NCI-H446 treated with DMSO at 0.1 percent for 48 hours (cell line): ENCODE measurements at places on chromosomes 7 and 10.
A peak's percentile ranks its signal among the peaks of the same experiment; 100 is the strongest.

DNA sequence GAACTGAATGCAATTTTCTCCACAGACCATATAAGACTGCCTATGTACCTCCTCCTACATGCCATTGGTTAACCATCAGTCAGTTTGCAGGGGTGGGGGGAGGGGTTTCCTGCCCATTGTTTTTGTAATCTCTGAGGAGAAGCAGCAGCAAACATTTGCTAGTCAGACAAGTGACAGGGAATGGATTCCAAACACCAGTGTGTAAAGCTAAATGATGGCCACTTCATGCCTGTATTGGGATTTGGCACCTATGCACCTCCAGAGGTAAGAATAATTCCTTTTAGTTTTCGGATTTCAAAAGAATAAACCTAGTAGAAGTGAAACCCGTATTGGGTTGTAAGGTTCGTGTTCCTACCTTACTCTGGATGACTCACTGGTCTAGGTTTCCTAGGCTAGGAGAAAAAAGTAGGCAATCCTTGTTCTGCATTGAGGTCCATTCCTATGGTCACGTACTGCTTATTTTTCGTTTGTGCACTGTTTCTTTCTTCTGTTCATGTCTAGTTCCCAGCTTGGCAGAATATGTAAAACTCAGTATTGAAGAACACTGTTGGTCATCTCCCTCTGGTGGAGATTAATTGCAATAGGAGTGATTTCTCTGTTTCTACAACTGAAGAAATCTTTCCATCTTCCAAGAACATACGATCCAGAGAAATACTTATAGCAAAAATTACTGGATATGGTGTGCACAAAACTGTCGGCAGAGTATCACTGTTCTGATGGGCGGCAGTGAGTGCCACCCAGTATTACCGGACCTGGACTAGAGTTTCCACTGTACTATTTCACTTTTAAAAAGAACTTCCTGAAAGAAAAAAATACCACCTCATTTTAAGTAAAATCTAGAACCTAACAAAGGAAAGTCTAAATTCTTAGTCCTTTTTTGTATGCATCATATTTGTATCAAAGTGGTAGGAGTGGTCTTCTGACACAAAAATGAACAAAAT, at the start of gene AKR1C3:
Gene AKR1C3 (plus strand): TSS at position 150 of the 941 bp plus-strand sequence. CDS start 31 bp downstream, at position 181.
- DNase-seq, result no peak

GRCh38 chr10:132157101-132157500, 29.6 kb upstream of the DPYSL4 start:
- no peak for DNase-seq

DNA sequence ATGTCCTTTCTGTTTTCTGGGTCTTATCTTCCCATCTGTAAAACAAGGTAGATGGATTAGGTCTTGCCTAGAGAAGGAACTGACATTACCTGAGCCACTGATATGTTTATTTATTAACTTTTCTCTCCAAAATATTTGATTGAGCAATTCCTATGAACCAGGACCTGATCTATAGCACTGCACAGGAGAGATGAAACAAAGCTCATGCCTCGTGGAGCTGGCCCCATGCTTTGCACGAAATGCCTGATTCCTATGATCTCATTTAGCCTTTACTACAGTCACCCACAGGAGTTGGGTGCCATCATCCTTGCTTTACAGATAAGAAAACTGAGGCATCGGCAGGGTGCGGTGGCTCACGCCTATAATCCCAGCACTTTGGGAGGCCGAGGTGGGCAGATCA, 48.2 kb upstream of the ZMIZ1 start:
- DNase-seq, result no peak

- no peak for DNase-seq
Measured at GRCh38 chr7:64654796-64655548, 11.0 kb upstream of the ZNF107 start.

DNA sequence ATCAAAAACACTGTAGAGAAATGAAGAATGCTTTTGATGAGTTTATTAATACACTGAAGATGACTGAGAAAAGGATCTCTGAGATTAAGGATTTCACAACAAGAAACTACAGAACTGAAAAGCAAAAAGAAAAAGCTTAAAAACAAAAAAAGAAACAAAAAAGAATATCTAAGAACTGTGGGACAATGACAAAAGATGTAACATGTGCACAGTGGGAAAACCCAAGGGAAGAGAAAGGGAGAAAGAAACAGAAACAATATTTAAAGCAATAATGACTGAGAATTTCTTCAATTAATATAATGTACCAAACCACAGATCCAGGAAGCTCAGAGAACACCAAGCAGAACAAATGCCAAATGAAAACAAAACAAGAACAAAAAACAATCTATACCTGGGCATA, 42.2 kb downstream of the TFEC start:
- no peak for DNase-seq

- no peak for DNase-seq
Measured at GRCh38 chr10:56123247-56123646, 237.8 kb downstream of the ZWINT start.

- DNase-seq, result no peak
Measured at GRCh38 chr7:139823959-139824521, 5.0 kb upstream of the TBXAS1 start.

- DNase-seq, result no peak
Measured at GRCh38 chr10:364267-364775, 229.1 kb downstream of the ZMYND11 start.

DNA sequence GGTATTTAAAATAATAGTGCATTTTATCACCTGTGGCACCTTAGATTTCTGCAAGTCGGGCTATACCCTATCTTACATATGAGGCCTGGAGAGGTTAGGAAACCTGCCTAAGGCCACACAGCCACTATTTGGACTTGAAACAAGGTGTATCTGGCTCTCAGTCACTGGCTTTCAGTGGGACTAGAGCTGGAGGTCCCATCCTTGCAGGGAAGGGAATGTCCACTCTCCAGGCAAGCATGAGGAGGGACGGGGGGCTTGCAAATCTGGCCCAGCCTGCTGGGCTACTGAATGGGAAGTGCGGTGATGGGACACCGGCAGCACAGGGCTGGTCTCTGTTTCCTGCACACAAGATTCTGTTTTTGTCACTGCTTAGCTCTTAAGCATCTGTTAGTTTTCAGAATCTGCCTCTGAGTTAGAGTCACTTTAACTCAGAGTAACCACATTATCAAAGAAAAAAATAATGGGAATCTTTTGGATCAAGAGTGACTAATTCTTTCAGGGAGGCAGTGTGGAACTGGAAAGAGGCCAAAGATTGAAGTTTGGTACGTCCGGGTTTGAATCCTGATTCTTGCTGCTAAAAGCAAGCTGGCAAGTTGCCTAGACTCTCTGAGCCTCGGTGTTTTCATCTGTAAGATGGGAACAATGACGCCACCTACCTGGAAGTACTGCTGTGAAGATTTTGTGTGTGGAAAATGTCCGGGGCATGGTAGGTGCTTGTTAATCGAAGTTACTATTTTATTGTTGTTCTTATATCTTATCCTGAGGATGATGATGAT, 33.8 kb upstream of the HABP2 start:
- no peak for DNase-seq

DNA sequence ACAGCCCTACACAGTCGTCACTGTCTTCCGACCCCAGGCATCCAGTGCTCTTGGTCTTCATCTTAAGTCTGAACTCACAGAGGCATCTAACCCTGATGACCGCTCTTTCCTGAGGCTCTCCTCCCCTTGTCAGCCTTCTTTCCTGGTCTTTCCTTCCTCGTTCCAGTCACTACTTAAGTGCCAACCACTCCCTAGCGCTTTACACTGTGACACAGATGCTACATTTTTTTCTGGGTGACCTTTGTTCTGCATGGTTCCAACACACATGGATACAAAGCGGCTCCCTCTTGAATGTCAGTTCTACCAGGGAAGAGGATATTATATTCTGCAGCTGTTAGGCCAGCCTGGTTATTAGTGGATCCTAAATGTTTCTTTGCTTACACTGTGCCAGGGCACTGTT, 12.7 kb downstream of the YWHAG start:
- DNase-seq, result no peak

DNA sequence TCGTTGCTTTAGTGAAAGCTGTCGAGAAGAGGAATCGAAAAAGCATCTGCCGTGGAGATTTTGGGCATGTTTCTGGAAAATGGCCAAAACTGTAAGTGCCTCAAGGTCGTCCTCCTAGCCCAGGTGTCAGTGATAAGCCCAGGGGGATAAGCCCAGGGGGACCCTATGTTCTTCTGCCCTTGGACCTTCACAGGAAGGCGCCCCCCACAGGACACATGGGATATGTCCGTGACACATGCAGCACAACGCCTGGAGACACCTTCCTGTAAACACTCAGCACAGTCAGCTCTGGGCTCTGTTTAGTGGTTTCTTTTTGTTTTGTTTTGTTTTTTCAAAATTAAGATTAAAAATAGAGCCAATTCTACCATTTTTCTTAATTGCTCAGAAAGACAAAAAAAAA, 272.7 kb downstream of the KLF6 start:
- no peak for DNase-seq

DNA sequence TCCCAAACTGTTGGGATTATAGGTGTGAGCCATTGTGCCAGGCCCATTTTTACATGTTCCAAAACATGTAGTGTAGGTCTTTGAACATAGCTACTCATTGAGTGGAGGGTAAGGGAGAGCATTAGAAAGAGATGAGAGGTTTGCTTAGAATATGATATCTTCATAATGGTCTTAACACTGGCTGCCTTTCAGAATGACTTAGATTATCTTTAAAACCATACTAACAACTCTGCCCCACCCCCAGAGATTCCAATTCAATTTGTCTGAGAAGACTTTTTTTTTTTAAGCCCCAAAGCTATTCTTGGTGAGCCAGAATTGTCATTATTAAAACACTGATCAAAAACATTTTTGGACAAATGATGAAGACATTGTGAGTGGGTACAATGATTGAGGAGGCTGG, 168.9 kb downstream of the PHTF2 start:
- no peak for DNase-seq

DNA sequence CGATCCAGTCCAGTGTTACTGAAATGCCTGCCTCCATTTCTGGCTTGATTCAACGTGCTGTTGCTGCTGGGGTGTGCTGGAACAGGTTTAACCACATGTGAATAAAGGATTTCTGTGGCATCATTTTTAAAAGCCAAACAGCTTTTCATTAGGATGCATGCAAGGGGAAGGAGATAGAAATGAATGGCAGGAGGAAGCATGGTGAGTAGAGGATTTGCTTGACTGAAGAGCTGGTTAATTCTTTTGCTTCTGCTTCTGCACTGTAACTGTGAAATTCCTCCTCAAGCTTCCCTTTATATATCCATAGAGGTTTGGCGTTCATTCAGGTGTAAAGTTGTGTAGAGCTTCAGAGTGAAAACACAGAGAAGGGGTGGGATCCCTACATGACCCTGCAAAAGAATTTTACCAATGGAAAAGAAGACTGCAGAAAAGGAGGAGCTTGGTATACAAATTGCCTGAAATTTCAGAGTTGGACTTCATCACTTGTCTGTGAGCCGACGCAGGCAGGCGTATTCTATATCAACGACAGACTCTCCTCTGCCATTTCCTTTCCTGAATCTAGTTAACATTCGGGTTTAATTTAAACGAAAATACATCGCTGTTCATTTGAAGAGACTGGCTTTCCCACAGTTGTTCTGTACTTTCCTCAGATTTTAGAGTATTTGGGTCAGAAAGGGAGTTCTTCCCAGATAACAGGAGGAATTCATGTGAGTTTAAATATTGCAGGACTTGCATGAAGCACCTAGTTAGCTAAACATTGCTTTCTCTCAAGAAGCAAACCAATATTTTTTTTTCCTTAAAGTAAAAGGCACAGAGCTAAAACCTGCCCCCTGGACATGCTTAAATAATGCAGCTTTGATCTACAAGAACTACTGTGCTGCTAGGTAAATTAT, at the start of gene SOSTDC1:
Gene SOSTDC1 (minus strand): TSS at position 270 of the 893 bp plus-strand sequence. CDS start 70 bp downstream, at position 200.
- DNase-seq, result peak; percentile 57

GRCh38 chr10:9140373-9140772, 1085.9 kb downstream of the GATA3 start:
- DNase-seq, result no peak

DNA sequence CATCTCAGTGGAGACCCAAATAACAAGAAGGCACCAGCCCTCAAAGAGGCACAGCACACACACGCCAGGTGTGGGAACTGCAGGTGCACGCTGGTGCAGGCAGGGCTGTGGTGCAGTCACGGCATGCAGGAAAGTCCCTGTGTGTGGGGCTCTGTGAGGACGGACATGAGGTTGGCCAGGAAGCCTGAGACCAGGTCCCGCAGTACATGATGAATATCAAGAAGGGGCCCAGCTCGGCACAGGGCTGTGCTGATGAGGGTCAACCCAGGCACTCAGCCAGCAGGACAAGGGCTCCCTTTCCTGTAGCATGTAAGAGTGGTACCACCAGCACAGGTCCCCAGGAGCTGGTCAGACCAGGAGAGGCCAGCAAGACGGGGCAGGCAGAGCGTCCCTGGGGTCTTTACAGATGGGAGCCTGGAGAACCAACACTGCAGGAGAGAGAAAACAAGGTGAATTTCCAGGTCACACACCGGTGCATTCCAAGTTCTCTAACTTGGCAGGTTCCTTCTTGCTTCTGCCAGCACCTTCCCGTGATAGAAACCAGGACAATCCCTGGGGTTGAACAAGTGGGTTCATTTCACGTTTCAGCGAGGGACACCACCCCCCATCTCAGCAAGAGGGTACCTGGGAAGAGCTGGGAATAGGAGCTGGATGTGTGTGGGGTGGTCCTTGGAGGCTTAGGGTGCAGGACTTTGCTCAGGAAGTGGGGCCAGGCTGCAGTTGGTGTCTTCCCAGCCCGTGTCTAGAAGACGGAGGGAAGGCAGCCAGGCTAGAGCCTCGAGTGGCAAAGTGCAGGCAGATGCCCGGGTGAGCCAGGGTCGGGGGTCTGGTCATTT, 244.8 kb upstream of the TCERG1L start:
- DNase-seq, result no peak

DNA sequence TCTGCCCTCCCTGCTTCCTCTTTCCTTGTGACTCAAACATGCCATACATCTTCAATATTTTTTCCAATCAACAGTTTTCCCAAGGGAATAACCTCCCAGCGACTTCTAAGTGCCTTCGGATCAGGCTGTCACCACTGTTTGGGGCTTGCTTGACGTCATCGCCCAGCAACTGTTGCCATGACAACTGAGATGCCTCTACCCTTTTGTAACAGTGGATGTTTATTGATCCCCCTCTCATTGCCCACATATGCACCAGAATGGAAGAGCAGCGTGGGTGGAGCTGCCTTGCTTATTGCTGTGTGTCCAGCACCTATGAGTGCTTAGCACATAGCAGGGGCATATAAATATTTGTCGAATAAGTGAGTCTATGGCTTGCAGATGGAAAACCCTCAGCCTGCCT, 14.4 kb downstream of the FFAR4 start:
- DNase-seq, result no peak

GRCh38 chr7:156549636-156550035, 90.9 kb upstream of the RNF32 start:
- DNase-seq, result no peak

DNA sequence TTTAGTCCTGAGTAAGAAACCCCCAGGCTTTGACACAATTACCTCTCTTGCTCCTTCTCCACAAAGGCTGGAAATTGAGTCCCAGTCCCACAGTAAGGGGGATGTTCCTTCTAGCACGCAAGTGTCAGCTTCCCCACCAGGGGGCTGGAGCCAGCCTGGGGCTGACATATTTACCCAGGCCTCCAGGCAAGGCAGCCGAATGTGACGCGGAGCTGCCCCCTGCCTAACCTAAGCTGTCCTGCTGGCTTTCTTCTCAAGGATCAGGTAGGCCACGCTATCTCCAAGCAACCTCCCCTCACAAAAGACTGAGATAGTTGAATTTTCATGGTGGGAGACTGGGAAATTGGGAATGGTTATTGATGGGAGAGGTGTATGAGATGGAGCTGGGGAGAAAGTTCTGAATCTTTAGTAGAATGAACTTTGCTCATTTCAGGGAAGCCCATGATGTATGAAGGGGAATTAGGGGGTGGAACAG, 19.2 kb upstream of the BMPER start:
- no peak for DNase-seq

- no peak for DNase-seq
Measured at GRCh38 chr10:3848005-3848774, 63.2 kb upstream of the KLF6 start.
